ENCODE measurements at places on chromosomes 13 and 19. TPM values are rescaled to one million over a fixed set of nuclear protein-coding genes. Genes with fewer than 3 reads are reported as not detected.

UBL5 gene
- total RNA-seq: 335 TPM

ZNF626 gene
- total RNA-seq: not detected

RFX2 gene
- 13.7 TPM for total RNA-seq

MBD3L3 gene
- not detected for total RNA-seq

N4BP2L1 gene
- total RNA-seq: 1.1 TPM

PDX1 gene
- total RNA-seq: 1.7 TPM

ZNF14 gene
- 4.8 TPM for total RNA-seq

COMP gene
- not detected for total RNA-seq

CYP4F2 gene
- total RNA-seq: 1.1 TPM

ETV2 gene
- total RNA-seq: 1.5 TPM

VSTM1 gene
- not detected for total RNA-seq

C19orf44 gene
- 6.8 TPM for total RNA-seq

KIR2DL3 gene
- not detected for total RNA-seq

GRCh38 chr13:29140277-29140676 lies 320.1 kb downstream of the MTUS2 start:
- H3K27me3 ChIP-seq: no peaks in the 10 kb centered on the region
- no peak overlapping the region for H3K27ac ChIP-seq
- no peak overlapping the region for H3K4me3 ChIP-seq
- DNase-seq: no peak

- DNase-seq: no peak
- no peaks in the 10 kb centered on the region for H3K27me3 ChIP-seq
- no peak overlapping the region for H3K4me3 ChIP-seq
- H3K36me3 ChIP-seq: peaks cover 11% of the 10 kb centered on the region
- no peak overlapping the region for H3K27ac ChIP-seq
- H3K4me1 ChIP-seq: peaks cover 6% of the 10 kb centered on the region
Measured at GRCh38 chr19:10981252-10981895, 20.5 kb downstream of the SMARCA4 start.

- no peaks in the 10 kb centered on the region for H3K4me1 ChIP-seq
- no peak overlapping the region for H3K27ac ChIP-seq
- H3K4me3 ChIP-seq: no peak overlapping the region
- H3K27me3 ChIP-seq: no peaks in the 10 kb centered on the region
- no peak for DNase-seq
Measured at GRCh38 chr13:93412676-93413075, 186.1 kb downstream of the GPC6 start.

DNA sequence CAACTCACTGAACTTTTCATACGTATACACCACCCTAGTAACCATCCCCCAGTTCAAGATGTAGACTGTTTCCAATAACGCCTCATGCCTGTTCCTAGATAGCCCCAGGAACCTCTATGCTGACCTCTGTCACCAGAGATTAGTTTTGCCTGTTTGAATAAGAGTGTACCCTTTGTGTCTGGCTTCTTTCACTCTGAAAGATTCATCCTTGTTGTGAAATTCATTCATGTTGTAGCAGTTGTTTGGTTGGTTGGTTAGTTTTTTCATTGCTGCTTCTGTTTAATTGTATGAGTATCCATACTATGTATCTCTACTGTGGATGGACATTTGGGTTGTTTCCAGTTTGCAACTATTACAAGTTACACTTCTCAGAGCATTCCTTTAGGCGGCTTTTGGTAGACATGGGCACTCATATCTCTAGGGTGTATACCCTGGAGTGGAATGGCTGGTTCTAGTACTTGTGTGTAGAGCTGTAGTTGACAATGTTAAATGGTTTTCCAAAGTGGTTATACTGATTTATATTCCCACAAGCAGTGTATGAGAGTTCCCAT lies 1.6 kb downstream of the RNASEH2B start:
- peak overlapping the region; percentile 70 for H3K4me3 ChIP-seq
- peaks cover 12% of the 10 kb centered on the region for H3K4me1 ChIP-seq
- H3K27ac ChIP-seq: peak overlapping the region; percentile 93

DNA sequence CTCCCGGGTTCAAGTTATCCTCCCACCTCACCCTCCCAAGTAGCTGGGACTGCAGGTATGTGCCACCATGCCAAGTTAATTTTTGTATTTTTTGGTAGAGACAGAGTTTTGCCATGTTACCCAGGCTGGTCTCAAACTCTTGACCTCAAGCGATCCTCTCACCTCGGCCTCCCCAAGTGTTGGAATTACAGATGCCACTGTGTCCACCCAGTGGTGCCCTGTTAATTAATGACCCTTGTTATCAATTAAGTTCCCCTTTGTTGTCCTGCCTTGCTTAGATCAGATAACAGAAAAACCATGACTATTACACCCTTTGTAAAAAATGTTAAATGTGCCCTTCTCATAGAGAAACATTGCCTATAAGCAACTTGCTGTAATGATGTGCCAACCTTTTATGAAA lies 34.4 kb upstream of the IGFL1 start:
- DNase-seq: no peak
- peaks cover 7% of the 10 kb centered on the region for H3K4me1 ChIP-seq
- peaks cover 24% of the 10 kb centered on the region for H3K27me3 ChIP-seq
- H3K27ac ChIP-seq: no peak overlapping the region

DNA sequence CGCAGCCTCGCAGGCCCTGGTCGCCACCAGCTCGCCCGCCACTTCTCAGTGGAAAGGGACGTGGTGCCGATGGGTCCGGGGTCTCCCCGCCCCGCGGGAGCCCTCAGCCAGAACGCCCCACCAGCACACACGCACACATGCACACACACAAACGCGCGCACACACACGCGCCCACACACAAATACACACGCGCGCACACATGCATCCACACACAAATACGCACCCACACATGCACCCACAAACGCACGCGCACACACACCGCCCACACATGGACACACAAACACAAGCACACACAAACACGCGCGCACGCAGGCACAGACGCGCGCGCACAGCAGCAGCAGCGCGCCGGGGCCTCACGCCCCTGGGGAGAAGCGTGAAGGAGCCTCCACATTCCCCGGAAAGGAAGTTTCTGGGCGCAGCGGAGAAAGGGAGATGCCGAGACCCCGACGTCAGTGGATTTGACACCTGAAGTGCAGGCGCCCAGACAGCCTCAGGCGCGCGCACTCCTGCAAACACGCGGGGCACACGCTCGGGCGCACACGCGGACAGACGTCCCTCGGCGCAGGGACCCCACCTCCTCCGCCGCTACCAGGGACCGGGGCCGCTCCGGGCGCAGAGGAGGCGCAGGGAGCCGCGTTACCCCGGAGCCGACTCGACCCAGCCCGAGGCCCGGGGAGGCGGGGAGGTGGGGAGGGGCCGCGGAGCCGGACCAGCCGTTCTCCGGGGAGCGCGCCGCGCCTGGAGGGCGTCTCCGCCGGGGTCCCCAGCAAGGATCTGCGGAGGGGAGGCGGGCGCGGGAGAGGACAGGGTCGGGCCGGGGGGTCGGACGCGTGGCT lies 622 bp downstream of the RASA3 start:
- H3K27ac ChIP-seq: peak overlapping the region; percentile 39
- no peak for DNase-seq
- H3K36me3 ChIP-seq: no peaks in the 10 kb centered on the region
- H3K27me3 ChIP-seq: no peaks in the 10 kb centered on the region
- H3K4me1 ChIP-seq: peaks cover 44% of the 10 kb centered on the region

- H3K27ac ChIP-seq: no peak overlapping the region
- no peak overlapping the region for H3K4me3 ChIP-seq
- no peaks in the 10 kb centered on the region for H3K36me3 ChIP-seq
- H3K27me3 ChIP-seq: peaks cover 47% of the 10 kb centered on the region
- DNase-seq: no peak
Measured at GRCh38 chr13:25732111-25732865, 319.5 kb downstream of the SHISA2 start.

GRCh38 chr13:45335397-45336024 lies 5.5 kb downstream of the TPT1 start:
- no peak overlapping the region for H3K4me3 ChIP-seq
- peaks cover 49% of the 10 kb centered on the region for H3K36me3 ChIP-seq
- DNase-seq: no peak
- H3K4me1 ChIP-seq: peaks cover 61% of the 10 kb centered on the region
- peak overlapping the region; percentile 78 for H3K27ac ChIP-seq

GRCh38 chr13:98252931-98253470 lies 75.9 kb upstream of the RNF113B start:
- peak; percentile 21 for DNase-seq
- no peaks in the 10 kb centered on the region for H3K36me3 ChIP-seq
- peaks cover 28% of the 10 kb centered on the region for H3K4me1 ChIP-seq
- no peaks in the 10 kb centered on the region for H3K27me3 ChIP-seq
- H3K4me3 ChIP-seq: no peak overlapping the region

- H3K27ac ChIP-seq: no peak overlapping the region
- H3K4me3 ChIP-seq: peak overlapping the region; percentile 42
- no peak for DNase-seq
- no peaks in the 10 kb centered on the region for H3K36me3 ChIP-seq
Measured at GRCh38 chr13:30690282-30691188, 44.8 kb upstream of the ALOX5AP start.

GRCh38 chr19:20182222-20182785 lies 15.3 kb downstream of the ZNF486 start:
- no peak overlapping the region for H3K4me3 ChIP-seq
- no peaks in the 10 kb centered on the region for H3K4me1 ChIP-seq
- H3K27ac ChIP-seq: no peak overlapping the region
- DNase-seq: no peak
- H3K36me3 ChIP-seq: no peaks in the 10 kb centered on the region
- no peaks in the 10 kb centered on the region for H3K27me3 ChIP-seq

GRCh38 chr13:47955836-47956235 lies 45.2 kb downstream of the SUCLA2 start:
- DNase-seq: no peak
- H3K27me3 ChIP-seq: no peaks in the 10 kb centered on the region
- H3K27ac ChIP-seq: no peak overlapping the region
- H3K4me1 ChIP-seq: no peaks in the 10 kb centered on the region
- H3K36me3 ChIP-seq: peaks cover 45% of the 10 kb centered on the region
- H3K4me3 ChIP-seq: no peak overlapping the region

DNA sequence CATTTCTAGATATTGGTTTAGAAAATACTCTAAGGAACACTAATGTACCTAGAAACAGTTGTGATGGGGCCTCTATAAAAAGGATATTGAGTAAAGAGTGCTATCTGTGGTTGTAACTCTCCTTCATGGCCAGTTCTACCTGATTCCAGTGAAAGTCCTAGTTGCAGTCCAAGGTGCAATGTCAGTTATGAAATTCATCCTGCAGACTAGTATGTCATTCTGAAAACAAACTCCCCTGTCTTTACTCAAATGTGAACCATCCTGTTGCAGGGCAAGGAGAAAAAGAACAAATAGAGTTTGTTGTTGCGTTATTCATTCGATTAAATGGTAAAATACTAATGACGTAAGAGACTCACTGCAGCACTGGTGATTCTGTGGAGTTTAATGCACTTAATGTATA lies 18.3 kb upstream of the N4BP2L1 start:
- H3K4me1 ChIP-seq: no peaks in the 10 kb centered on the region
- H3K36me3 ChIP-seq: no peaks in the 10 kb centered on the region
- H3K27me3 ChIP-seq: no peaks in the 10 kb centered on the region
- H3K27ac ChIP-seq: no peak overlapping the region

DNA sequence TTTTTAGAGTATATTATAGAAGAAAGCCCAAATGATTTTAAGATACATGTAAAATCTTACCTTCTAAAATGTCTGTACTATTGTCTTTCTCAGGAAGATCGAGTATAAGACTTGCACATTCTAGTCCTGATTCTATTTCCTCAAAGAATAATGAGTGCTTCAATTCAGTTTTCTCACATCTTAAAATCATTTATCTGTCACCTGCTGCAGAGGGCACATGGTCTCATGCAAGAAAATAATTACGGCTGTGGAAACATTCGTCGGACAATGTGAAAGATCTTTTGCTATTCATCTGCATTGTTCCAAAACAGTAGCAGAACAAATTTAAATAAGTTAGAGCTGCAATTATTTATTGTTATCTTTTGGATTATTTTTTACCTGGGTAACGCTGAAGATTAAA lies 1403.5 kb downstream of the PCDH9 start:
- no peak for DNase-seq
- no peak overlapping the region for H3K27ac ChIP-seq
- no peaks in the 10 kb centered on the region for H3K27me3 ChIP-seq

DNA sequence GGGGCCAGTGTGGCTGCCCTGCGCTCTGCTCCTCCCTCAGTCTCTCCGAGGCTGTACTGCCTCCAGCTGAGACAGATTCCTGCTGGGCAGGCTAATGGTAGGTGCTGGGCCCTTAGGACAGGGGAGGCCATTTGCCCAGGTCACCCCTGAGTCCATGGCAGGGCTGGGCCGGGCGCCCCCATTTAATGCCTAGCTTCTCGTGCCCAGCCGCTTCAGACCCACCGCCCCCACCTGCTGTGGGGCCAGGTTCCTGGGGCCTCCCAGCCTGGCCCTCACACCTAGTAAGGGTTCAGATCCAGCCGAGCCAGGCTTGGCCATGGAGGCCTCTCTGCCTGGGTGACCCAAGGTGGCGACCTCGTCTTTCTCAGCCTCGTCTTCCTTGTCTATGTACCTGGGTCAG lies 17.8 kb downstream of the PIAS4 start:
- no peak overlapping the region for H3K27ac ChIP-seq
- H3K4me3 ChIP-seq: no peak overlapping the region
- no peaks in the 10 kb centered on the region for H3K36me3 ChIP-seq
- no peaks in the 10 kb centered on the region for H3K27me3 ChIP-seq

GRCh38 chr19:14127176-14127575 lies 9.2 kb downstream of the ASF1B start:
- H3K27ac ChIP-seq: no peak overlapping the region
- H3K36me3 ChIP-seq: peaks cover 27% of the 10 kb centered on the region
- H3K4me1 ChIP-seq: no peaks in the 10 kb centered on the region
- no peak for DNase-seq
- H3K27me3 ChIP-seq: no peaks in the 10 kb centered on the region

- H3K27me3 ChIP-seq: peaks cover 11% of the 10 kb centered on the region
- H3K4me1 ChIP-seq: no peaks in the 10 kb centered on the region
- H3K36me3 ChIP-seq: no peaks in the 10 kb centered on the region
Measured at GRCh38 chr19:41089959-41090358, 1.7 kb downstream of the CYP2A13 start.

GRCh38 chr19:30703645-30704044 lies 331.5 kb downstream of the ZNF536 start:
- no peak for DNase-seq
- no peak overlapping the region for H3K27ac ChIP-seq
- no peaks in the 10 kb centered on the region for H3K27me3 ChIP-seq
- H3K36me3 ChIP-seq: no peaks in the 10 kb centered on the region

- H3K4me1 ChIP-seq: peaks cover 21% of the 10 kb centered on the region
- no peaks in the 10 kb centered on the region for H3K27me3 ChIP-seq
- H3K4me3 ChIP-seq: no peak overlapping the region
- peak; percentile 38 for DNase-seq
Measured at GRCh38 chr13:48155848-48156247, 60.9 kb upstream of the MED4 start.
